Activated T-cell treated with anti-CD3 and anti-CD28 coated beads, Interleukin-2, amount 50 U/mL, for 72 hours (primary cell): ENCODE measurements at places on chromosomes 3 and 15. TPM values are rescaled to one million over a fixed set of nuclear protein-coding genes. Genes with fewer than 3 reads are reported as not detected.

The FAM43A gene
- 13.4 TPM for total RNA-seq

The GLDN gene
- not detected for total RNA-seq

The ZNF860 gene
- 0.14 TPM for total RNA-seq

The RHOV gene
- 0.23 TPM for total RNA-seq

GRCh38 chr3:140883428-140884040, 58.1 kb upstream of the SLC25A36 start:
- H3K4me3 ChIP-seq = no peak overlapping the region
- no peaks in the 10 kb centered on the region for H3K36me3 ChIP-seq
- H3K27me3 ChIP-seq = peaks cover 6% of the 10 kb centered on the region
- no peaks in the 10 kb centered on the region for H3K4me1 ChIP-seq
- no peak overlapping the region for H3K27ac ChIP-seq
- no peak for DNase-seq

DNA sequence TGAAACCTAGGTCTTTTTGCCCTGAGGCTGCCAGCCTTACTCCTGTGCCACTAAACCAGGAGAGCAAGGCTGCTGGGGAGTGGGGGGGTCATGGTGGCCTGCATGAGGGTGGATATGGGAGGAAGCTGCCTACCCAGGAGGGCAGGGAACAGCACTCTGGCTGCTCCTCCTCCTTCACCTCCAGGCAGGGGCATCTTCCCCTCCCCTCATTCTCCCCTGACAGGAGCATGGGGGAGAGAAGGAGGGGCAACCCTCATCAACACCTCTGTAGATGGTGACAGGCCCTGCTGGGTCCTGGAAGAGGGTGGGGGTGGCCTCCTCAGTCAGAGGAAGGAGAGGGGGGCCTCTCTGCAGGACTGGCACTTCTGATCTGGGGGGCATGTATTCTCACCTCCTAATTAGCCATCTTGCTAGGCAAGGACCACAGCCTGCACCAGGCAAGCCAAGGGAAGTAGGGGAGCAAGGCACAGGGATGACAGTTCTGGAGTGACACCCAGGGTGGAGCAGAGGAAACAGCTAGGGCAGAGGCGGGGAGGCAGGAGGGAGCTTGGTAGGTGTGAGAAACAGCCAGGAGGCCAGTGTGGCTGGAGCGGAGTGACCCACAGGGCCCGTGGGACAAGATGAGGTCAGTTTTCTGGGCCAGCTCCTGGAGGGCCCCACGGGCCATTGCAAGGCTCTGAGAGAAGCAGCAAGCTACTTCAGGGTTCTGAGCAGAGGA, 4.9 kb downstream of the CCDC33 start:
- H3K4me3 ChIP-seq = no peak overlapping the region
- DNase-seq = no peak
- peaks cover 9% of the 10 kb centered on the region for H3K4me1 ChIP-seq
- H3K27me3 ChIP-seq = peaks cover 36% of the 10 kb centered on the region
- no peaks in the 10 kb centered on the region for H3K36me3 ChIP-seq

DNA sequence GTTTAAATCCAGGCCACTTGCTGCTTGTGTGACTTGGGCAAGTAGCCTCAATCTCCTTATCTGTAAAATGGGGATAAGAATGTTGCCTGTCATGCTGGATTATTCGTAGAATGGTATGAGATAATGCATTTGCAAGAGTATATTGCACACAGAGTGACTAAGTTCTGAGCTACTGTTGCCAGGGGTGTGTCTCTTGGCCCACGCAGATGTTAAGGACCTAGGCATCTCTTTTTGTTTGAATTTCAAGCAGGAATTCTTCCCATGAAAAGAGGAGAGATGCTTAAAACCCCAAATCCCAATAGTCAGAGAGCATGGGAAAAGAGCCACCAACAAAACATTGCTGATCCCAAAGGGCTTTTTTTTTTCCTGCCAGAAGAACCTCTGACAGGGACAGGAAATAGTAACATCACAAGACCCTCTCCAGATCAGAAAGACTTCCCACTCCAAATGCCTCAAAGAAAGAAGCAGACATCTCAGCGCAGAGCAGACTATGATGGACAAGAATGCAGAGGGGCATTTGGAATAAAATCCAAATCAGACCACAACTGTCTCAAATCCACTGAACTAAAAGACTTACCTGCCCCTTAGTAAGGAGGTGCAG, 90.5 kb downstream of the MRPL46 start:
- no peak overlapping the region for H3K4me3 ChIP-seq
- H3K27ac ChIP-seq = no peak overlapping the region
- DNase-seq = no peak
- no peaks in the 10 kb centered on the region for H3K36me3 ChIP-seq
- peaks cover 56% of the 10 kb centered on the region for H3K27me3 ChIP-seq

GRCh38 chr3:58434990-58435389, 1.4 kb upstream of the PDHB start:
- H3K4me3 ChIP-seq = peak overlapping the region; percentile 28
- no peak for DNase-seq
- H3K27ac ChIP-seq = no peak overlapping the region
- peaks cover 8% of the 10 kb centered on the region for H3K36me3 ChIP-seq
- H3K4me1 ChIP-seq = peaks cover 35% of the 10 kb centered on the region
